Activated T-cell treated with anti-CD3 and anti-CD28 coated beads, Interleukin-2, amount 50 U/mL, for 4 hours (primary cell): ENCODE measurements at places on chromosomes 16 and 17. TPM values are rescaled to one million over a fixed set of nuclear protein-coding genes. Genes with fewer than 3 reads are reported as not detected.

Gene C16orf95
- 4.1 TPM for total RNA-seq

DNA sequence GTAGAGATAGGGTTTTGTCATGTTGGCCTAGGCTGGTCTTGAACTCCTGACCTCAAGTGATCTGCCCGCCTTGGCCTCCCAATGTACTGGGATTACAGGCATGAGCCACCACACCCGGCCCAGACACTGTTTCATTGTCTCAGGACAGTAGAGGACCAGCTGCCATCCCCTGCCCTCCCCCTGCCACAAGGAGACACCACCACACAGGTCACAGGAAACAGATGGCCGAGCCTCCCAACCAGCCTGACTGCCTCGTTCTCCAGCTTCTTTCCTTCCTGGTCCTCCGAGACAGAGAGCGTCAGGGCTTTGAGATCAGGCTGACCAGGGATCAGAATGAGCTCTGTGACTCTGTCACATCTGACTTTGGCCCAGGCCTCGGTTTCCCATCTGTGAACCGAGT is 20.8 kb upstream of the RNPS1 start:
- no peak for DNase-seq

Gene IRX5
- total RNA-seq: not detected

Gene USP31
- 11.4 TPM for total RNA-seq

Gene KRT28
- not detected for total RNA-seq
